ENCODE measurements at places on chromosomes 4 and X.
A peak's percentile ranks its signal among the peaks of the same experiment; 100 is the strongest.

- DNase-seq = no peak
These were observed 1003.5 kb upstream of the LCORL start for GRCh38 chr4:19025031-19025430.

- DNase-seq = no peak
These were observed 85.4 kb downstream of the FAM13A start for GRCh38 chr4:88971536-88971935.

- DNase-seq = no peak
These were observed 892.6 kb upstream of the FRG1 start for GRCh38 chr4:189048119-189048518.

GRCh38 chr4:8378776-8379175, 61.7 kb downstream of the ACOX3 start:
- no peak for DNase-seq

- no peak for DNase-seq
These were observed 25.7 kb downstream of the KCTD8 start for GRCh38 chr4:44422912-44423311.

- DNase-seq = no peak
These were observed 7.2 kb downstream of the NR0B1 start for GRCh38 chrX:30301963-30302362.

- peak; percentile 62 for DNase-seq
These were observed 4.5 kb downstream of the MID1IP1 start for GRCh38 chrX:38805432-38806389.

- DNase-seq = no peak
These were observed 19.0 kb upstream of the PACRGL start for GRCh38 chr4:20681271-20681670.

DNA sequence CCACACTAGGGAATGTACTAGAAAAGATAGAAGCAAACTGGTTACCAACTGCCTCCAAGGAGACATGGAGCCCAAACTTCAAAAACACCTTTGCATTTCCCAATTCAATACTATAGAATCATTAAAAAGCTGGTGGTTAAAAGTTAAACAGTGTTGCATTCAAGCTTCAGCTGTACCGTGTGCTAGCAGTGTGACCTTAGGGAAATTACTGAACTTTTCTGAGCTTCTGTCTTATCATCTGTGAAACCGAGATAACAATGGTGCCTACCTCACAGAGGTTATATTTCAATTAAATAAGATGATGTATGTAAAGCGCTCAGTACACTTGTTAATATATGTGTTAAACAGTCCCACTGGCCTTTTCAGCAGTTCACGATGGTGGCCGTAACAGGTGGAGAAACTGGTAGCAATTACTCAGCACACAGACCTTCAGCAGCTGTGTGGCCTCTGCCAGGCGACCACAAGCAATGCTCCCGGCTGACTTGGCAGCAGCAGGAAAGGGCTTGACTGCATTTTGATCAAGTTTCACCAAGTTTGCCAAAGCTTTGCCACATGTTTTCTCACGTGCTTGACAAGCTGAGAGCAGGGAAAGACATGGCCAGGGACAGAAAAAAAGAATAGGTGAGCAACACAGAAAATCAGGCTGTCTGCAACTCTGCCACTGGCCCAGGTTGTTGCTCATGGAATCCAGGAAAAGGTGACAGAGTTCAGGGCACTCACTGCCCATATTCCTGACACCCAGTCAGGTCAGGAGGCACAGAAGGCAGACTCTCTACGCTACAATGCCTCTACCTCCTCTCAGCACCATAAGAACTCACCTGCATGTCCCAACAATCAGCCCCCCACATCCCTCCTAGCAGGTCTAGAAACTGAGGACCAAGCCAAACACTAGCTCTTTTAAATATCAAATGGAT, 72.1 kb downstream of the PARM1 start:
- no peak for DNase-seq

- no peak for DNase-seq
These were observed 34.5 kb downstream of the RAB28 start for GRCh38 chr4:13449590-13449989.

DNA sequence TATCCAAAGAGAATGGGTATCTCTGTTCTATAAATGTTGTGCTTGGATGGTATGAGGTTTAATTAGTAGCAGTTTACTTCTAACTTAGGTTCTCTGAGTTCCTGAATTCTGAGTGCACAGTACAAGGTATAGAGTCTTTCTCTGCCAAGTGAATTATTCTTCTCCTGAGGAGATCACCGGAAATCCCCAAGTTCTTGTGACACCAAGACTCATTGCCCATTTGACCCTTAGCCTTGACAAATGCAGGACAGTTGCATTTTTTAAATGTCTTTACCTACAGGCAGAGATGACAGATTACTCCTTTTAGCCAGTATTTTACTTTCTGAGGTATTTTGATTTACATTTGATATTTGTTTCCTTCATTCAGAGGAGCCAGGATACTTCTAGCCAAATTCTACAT, 72.9 kb downstream of the MAOA start:
- no peak for DNase-seq

GRCh38 chr4:112973750-112974251, 75.7 kb upstream of the ANK2 start:
- no peak for DNase-seq

- no peak for DNase-seq
These were observed 59.8 kb upstream of the RPL34 start for GRCh38 chr4:108560616-108561015.

DNA sequence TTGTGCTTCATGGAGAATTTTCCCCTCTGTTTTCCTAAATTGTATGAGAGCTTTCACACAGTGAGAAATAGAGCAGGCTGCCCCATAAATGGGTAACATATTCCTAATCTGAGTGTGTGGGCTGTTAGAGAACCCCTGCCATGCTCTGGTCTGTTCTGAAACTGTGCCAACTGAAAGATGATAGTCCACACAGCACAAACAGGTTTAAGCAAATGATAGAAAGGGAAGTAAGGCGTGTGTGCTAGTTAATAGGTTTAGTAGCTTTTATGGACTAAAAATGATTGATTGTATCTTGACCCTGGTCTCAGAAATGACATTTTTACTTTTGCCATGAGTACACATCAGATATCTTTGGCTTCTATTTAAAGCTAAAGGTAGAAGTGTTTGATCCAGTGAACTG, 106.2 kb downstream of the PRRG1 start:
- no peak for DNase-seq

- no peak for DNase-seq
These were observed 267.1 kb downstream of the PAPSS1 start for GRCh38 chr4:107452717-107453630.

DNA sequence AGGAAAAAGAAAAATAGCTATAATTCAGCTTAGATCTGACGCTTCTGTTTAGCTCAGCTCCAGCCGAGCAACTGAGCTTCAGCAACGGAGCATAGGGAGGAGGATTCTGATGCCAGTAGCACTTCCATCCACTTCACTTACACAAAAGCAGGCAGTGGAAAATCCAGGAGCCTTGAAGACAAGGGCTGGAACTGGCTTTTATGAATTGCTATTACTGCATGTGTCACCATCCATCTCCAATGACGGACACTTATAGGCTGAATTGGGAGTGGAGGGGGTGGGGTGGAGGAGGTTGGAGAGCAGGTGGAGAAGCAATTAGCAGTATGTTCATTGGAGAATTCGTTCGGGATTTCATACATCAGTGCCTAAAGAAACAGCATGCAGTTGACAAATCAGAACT, 15.6 kb downstream of the ENOX2 start:
- DNase-seq = no peak

All from activated CD4-positive, alpha-beta T cell treated with anti-CD3 and anti-CD28 coated beads, Interleukin-2, Interleukin-4, amounts not matched to agents 100 ng/mL and 50 ng/mL, durations not matched to agents 16 hours and 8 hours (primary cell).